Retinal pigment epithelial cell (primary cell): ENCODE measurements at places on chromosomes 7 and 10.

DNA sequence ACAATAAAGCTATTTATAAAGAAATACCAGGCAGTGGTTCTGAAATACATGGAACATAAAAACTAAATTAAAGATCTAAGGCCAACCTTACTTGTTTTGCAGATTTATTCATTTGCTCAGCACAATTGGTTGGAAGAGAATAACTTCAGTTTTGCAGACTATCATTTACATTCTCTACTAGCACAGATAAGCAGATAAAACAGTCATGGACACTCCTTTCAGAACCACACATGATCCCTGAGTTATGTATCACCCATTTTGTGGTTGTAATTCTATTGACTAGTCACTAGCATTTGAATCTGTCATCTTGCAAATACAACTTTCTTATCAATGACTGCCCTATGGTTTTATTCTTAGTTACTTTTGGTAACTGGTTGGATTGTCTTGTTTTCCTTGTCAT is 45.1 kb downstream of the PRKAR2B start:
- DNase-seq = no peak

DNA sequence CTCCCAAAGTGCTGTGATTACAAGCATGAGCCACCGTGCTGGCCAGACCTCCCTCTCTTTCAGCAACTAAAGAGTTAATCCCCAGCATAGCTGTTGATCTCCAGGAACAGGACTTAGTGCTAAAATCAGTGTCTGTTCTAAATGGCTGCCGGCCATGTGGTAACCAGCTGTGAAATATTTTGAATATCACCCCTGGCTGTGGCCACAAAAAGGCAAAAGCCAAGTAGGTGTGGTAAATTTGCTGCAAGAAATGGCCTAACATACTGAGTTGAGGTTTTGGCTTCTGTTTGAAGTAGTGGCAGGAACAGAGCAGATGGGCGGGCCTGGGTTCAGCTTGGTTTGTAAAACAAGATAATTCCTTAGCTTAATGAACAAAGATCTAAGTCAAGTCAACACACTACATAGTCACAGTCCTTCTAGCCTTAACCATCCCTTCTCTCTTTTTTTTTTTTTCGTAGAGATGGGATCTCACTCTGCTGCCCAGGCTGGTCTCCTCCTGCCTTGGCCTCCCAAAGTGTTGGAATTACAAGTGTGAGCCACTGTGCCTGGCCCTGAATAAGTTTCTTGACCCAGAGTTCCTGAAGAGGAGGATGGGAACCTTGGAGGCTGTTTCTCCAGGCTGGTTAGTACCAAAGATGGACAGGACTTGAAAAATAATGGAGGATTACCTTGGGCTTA is 22.7 kb upstream of the AGFG2 start:
- no peak for DNase-seq

DNA sequence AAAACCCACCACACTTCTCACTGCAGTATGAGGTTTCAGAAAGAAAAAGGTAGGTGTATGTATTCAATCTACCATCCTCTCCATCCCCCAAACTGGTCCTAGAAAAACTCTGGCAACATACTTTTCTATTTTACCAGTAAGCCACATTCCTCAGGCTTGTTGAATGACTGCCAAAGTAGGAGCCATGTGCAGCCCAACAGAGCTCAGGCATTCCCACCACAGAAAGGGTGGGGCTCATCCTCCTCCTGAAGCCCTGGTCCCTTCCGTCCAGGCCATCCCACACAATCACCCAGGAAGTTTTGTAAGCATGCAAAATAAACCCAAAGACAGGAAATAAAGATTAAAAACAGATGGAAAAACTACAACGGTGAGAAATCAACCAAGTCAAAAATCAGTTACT is 57.2 kb downstream of the MAD1L1 start:
- DNase-seq = peak; percentile 94

DNA sequence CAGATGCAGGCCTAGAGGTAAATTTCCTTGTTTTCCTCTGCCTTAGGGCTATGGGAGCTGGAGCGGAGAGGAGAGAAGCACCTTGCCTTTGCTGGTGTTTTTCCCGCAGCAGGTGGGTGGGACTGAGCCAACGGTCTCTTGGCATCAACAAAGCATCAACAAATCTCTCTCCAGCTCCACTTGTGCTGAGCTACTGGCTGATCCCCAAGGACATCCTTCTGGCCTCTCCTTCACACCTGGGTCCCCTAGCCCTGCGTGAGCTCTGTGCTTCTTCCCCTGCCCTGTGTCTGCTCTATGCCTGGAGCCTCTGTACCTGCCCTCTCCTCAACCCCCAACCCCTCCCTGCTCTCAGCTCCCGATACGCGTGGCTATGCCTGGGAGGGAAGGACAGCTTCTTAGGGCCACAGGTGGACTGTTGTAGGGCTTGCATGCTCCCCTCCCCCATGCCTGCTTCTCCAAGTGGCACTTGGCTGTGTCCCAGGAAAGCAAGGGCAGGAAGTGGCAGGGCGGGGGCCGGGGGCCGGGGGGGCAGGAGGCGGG is 3.2 kb upstream of the CLDN4 start:
- no peak for DNase-seq

DNA sequence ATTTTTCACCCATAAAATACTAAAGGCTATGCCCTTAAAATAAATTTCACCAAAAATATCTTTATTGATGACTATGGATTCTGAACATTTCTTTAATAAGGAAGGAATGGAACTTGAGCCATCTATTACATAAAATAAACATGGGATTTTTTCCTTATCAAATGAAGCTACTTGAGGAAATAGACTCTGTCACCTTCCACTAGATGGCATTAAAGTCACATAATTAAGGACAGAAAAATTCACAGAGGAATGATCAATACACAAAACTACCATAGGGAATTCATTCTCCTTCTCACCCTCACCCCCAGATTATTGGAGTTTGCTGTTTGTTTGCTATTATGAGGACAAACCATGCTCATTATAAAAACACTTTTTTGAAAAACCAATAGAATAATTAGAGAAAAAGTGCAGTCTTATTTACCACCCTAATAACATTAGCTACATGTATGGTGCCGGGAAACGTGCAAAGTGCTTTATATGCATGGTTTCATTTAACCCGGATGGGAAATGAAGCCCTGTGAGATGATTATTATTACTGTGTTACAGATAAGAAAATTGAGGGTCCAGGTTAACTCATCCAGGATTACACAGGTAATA is 21.1 kb upstream of the FOXI2 start:
- no peak for DNase-seq

DNA sequence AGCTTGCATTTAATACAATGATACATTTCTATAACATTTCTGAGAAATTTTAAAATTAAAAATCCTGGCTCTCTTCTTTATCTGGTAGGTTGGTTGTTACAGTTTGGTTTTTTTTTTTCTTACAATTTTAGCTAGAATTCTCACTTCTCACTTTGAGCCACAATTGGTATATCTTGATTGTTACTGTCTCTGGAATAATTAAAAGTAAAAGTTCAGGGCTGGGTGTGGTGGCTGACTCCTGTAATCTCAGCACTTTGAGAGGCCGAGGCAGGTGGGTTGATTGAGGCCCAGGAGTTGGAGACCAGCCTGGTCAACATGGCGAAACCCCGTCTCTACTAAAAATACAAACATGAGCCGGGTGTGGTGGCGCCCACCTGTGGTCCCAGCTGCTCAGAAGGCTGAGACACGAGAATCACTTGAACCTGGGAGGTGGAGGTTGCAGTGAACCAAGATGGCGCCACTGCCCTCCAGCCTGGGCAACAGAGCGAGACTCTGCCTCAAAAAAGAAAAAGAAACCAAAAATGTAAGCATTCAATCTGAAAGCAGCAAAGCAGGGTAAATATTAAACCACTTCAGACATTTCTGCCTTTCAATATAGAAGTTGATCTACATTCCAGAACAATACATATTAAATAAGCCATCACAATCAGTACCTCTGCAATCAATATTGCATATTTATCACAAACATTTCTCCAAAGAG is 88.6 kb upstream of the PFKP start:
- no peak for DNase-seq

DNA sequence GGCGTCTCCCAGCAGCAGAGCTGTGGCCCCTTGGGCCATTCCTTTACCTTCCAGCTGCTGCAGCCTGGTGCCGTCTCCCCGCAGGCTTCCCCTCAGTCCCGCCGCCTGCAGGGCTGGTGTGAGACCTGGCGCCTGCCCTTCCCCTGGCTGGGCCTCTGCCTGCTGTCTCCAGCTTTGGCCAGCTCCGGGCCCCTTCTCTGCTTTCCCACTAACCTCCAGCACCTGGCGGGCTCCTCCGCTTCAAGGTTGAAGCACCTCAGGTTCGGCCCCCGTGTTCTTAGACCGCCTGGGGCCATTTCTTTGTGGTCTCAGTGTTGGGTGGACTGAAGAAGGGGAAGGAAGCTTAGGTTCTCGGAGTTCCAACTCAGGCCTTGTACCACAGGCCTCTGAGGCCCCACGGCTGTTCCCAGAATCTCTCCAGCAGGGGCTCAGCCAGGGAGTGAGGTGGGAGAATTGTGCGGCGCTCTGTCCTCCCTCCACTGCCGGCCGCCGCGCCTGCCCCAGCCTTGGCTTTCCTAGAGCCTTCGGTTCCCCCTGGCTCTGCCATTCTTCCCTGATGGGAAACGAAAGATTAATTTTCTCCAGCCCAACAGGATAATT is 30.3 kb downstream of the GBX1 start:
- DNase-seq = no peak

DNA sequence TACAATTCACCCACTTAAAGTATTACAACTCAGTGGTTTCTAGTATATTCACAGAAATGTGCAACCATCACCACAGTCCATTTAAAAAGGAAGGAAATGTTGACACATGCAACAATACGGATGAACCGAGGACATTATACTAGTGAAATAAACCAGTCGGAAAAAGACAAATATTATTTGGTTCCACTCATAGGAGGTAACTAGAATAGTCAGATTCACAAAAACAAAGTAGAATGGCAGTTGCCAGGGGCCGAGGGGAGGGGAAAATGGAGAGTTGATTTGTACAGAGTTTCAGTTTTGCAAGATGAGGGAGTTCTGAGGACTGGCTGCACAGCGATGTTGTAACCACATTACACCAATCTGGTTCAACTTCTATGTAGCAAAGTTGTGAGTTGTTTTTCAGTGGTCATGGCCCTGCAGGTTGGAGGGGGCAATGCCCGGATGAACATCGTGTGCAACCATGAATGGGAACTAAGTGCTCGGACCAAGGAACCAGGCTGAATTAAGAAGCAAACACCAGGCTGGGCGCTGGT is 17.6 kb upstream of the TNPO3 start:
- no peak for DNase-seq

GRCh38 chr7:101300465-101301376 is 20.9 kb downstream of the IFT22 start:
- DNase-seq = no peak

GRCh38 chr10:78225594-78225993 is 191.9 kb downstream of the RPS24 start:
- no peak for DNase-seq

- DNase-seq = no peak
These were observed 44.2 kb upstream of the NPFFR1 start for GRCh38 chr10:70328018-70328417.

GRCh38 chr7:142855114-142855743 is 353 bp downstream of the EPHB6 start:
- DNase-seq = no peak

GRCh38 chr7:51471210-51471980 is 154.8 kb upstream of the COBL start:
- no peak for DNase-seq
